ENCODE measurements at places on chromosomes 3 and 15.

- no peak for DNase-seq
These were observed 41.0 kb downstream of the MBNL1 start for GRCh38 chr3:152309535-152310307.

DNA sequence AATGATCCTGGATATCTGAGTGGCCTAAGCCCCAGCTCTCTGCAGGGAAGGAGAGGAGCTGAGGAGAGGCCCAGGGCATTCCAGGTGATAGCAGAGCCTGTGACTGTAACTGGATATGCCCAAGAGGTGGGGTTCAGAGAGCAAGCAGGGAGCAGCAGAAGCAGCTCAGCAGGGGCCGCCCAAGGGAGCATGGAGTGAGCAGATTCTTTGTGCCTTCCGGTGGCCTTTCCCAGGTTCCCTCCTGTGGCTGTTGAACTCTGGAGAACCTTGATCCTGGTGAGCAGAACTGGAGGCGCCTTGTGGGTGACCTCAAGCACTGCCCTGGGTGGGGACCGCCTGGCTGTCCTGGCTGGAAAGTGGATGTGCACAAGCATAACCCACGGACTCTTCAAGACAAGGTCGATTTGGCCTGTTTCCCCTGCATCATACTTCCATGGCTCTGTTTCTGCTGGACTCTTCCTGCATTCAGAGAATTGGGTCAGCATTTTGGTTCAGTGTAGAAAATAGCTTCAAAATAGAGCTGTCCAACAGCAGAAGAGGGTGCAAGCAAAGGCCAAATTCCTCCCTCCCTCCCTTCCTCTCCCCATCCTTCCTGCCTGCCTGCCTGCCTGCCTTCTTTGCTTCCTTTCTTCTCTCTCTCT lies 76.1 kb downstream of the ARNT2 start:
- DNase-seq = no peak

- no peak for DNase-seq
These were observed 30.7 kb upstream of the USP3 start for GRCh38 chr15:63473749-63473998.

DNA sequence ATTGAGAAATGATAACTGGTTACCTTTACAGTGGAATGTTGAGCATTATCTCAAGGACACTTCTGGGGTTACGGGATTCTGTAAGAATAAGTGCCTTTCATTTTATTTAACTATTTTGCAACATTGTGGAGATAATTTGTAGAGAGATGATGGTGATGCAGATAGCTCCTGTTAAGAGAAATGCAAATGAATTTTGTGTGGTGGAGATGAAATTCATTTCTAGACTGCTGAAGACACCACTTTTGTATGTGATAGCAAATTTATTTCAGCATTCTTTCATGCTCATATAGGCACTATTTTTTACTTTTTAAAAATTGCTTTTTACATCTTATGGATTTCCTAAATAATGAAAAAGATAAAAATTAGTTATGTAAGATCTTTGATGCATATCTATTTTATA lies 463.3 kb upstream of the CBLB start:
- no peak for DNase-seq

DNA sequence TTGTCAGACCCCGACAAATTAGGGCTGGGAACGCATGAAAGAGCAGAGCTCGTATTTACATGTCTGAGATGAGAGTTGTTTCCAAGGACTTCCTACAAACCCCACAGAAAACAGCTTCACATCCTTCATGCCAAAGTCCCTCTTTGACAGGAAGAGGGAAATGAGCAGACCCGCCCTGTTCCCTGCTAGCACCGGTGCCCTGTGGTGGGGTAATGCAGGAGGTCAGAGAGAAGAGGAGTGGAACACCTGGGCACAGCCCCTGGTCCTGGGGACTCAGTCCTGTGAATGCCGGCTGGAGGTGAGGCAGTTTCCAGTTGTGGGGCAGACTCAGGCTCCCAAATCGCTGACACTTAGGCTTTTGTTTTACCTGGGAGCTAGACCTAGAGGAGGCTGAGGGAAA lies 4.0 kb downstream of the PLA2G4D start:
- no peak for DNase-seq

DNA sequence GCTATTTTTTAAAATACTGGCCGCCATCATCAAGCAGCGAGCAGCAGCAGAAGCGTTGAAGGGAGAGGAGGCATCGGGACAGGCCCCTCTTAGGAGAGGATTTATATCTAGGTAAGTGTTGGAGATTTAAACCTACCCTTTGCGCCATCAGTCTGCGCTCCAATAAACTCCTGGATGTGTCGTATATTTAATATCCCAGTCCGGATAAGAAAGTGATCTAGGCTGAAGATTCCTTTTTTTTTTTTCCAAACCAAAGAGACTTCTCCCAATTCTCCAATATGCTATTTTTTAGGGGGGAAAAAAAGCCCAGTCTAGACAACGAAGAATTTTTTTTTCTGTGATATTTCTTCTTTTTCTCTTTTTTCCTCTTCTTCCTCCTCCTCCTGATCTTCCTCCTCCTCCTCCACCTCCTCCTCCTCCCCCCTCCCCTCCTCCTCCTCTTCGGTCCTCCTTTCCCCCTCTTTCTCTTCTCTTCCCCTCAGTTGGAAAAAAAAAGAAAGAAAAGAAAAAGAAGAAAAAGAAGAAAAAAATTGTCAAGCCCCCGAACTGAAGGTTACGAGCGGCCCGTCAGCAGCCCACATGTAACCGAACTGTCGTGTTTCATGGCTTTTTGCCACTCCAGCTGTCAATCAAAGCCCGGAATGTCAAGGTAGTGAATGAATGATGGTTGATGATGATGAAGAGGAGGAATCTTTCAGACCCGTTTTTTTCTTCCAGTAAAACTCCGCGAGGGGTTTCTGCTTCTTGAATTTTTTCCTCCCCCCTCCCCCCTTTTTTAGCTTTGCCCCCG lies 835 bp downstream of the MEIS2 start:
- no peak for DNase-seq

DNA sequence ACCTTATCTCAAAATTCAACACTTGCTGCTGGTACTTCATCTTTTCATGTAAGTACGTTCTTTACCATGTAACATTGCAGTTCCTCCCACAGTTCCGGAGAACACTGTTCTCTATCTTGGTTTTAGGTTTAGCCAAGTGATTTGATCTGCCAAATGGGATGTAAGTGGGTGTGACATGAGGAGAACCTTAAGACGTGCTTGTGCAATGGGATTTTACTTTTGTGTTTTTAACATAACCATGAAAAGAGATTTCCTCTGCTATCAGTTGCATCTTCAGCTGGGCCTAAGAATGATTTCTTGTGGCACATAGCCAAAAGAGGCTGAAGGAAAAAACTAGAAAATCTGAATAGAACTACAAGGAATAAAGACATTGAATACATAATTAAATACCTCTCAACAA lies 894.5 kb upstream of the ALCAM start:
- no peak for DNase-seq

DNA sequence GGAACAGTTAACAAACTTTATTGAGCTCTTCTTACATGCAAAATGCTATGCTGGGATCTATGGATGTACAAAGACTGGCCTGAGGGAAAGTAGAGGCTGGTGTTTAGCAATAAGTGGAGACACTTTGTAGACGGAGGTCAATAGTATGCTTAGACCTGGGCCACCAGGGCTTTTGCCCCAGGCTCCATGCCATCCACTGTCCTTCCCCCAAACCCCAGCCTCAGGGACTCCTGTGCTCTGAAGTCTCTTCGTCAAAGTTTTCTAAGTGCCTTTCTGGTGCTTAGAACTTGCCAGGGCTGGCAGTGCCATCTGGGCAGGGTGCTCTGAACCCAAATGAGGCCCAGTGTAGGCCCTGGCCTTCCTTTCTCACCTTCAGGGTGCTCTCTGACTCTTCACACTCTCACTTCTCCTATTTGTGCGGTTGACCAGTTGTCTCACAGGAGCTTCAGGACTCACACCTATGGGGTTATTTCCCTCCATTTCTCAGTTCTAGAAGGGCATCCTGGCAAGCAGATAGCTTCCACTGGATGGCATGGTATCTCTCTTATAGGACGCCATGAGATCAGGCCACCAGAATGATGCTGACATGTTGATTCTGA lies 21.8 kb upstream of the KCNAB1 start:
- DNase-seq = no peak

- DNase-seq = no peak
These were observed 30.0 kb downstream of the SLC6A11 start for GRCh38 chr3:10845839-10846656.

DNA sequence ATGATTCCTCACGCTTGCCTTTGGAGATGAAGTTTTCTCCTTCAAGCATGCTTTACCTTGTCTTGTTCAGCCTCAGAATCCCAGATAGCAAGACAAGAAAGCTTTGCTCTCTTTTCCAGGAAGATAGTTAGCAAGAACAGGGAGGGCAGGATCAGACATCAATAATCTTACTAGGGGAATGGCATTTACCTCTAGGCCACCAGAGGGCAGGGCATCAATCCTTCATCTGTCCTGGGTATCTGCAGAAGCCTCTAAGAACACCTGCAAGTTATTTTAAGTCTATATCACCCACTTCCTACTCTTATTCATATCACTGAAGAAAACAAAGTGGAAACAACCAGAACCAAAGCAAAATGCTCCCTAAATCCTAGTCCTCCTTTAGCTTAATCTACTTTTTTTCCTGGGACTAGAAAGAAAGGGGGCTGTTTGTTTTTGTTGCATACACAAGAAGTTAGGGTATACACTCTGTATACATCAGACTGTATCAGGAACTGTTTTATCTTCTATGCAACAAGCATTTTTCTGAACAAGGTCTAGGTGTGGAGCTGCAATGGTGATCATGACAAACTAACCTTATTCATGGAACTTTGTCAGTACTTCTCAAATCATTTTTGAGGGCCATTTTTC lies 862.5 kb downstream of the CADM2 start:
- DNase-seq = peak; percentile 5

DNA sequence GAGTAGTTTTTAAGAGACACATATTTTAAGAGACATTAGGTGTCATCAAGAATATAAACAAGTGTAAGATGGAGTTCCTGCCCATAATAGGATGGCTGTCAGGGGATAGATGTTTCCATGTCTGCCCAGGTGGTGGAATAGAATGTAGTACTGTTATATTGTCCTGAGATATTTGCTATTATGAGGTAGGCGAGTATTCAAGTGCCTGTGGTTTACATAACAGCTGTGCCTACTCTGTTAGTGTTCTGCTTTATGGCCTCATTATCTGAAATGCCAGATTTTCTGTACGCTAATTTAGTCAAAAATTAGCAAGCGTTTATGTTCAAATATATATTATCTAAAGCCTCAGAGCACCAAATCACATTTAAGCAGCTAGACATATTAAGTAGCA lies 360.2 kb upstream of the ROPN1 start:
- DNase-seq = no peak

DNA sequence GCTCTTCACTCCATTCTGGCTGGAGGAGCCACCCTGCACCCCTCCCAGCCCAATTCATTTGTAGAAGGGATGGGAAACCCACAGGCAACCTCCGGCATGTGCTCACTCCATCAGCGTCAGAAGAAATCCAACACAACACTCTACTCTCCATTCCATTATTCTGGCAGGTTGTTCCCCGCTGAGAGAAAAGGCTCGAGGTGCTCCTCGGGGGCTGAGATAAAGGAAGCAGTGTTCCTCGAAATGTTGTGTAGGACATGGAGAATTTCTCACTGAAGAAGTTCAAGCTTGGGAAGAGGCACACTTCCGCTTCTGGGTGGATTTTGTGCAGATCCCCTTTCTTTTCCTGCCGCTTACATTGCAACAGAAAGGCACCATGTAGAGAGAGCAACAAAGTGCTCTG lies 355.0 kb upstream of the CFAP20DC start:
- DNase-seq = no peak

- no peak for DNase-seq
These were observed 65.5 kb upstream of the FBN1 start for GRCh38 chr15:48710952-48711495.

DNA sequence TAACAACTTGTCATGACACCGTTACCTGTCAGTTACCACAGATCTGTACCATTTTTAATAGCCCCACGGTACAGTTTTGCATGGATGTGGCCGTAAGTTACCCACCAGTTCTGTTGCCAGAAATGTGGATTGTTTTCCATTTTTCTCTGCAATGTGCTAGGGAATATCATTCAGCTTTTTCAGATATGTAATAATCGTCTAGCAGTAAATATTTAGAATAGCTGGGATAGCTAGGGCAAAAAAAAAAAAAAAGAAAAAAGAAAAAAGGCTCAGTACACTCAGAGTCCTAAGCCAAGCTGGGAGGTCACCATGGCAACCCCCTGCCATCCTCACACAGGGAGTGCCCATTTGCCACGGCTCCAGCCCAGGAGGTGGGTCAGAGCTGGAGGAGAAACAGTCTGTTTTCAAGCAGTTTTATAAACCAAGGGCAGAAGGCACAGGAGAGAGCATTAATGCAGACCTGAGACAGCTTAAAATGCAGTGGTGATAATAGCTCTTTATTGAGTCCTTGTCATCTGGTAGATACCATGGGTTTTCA lies 25.2 kb downstream of the PAQR5 start:
- no peak for DNase-seq

DNA sequence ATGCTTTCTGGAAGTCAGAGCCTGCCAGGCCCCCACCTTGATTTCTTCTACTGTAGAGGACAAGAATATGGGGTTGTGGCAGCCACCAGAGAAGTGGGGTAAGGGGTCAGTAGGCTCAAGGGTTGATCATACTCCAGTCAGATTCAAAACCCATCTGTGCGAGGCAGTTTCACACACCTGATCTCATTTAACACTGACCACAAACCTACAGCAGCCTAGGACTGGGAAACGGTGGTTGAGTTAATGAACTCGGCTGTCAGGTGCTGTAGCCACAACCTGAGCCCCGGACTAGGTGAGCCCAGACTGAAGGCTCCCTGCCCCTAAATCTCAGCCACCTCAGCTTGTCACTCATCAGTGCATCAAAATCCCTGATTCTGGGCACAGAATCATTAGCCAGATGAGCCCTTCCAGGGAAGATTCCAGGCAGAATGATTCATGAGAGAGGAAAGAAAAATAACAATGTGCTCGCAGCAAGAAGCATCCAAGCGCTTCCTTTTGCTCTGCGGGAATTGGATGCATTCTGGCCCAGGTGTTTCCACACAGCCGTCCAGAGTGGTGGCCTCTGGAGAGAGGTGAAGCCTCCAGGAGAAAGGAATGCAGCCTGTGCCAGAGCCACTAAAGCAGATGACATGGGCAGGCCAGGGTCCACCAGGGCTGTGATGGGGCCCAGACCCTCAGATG lies 102.1 kb downstream of the SRGAP3 start:
- DNase-seq = no peak

- DNase-seq = no peak
These were observed 192.6 kb downstream of the FMN1 start for GRCh38 chr15:33001926-33002325.

- no peak for DNase-seq
These were observed 258.8 kb downstream of the FAM43A start for GRCh38 chr3:194944526-194944925.

- DNase-seq = no peak
These were observed 107.4 kb downstream of the VGLL4 start for GRCh38 chr3:11536132-11536935.

- DNase-seq = no peak
These were observed 12.6 kb upstream of the GOLGA6L7 start for GRCh38 chr15:28861031-28861534.
